Stimulated activated CD4-positive, alpha-beta T cell treated with anti-CD3 and anti-CD28 coated beads, TNF-alpha, amount 100 ng/mL, for 1 hour (primary cell): ENCODE measurements at places on chromosomes 1 and 21.

DNA sequence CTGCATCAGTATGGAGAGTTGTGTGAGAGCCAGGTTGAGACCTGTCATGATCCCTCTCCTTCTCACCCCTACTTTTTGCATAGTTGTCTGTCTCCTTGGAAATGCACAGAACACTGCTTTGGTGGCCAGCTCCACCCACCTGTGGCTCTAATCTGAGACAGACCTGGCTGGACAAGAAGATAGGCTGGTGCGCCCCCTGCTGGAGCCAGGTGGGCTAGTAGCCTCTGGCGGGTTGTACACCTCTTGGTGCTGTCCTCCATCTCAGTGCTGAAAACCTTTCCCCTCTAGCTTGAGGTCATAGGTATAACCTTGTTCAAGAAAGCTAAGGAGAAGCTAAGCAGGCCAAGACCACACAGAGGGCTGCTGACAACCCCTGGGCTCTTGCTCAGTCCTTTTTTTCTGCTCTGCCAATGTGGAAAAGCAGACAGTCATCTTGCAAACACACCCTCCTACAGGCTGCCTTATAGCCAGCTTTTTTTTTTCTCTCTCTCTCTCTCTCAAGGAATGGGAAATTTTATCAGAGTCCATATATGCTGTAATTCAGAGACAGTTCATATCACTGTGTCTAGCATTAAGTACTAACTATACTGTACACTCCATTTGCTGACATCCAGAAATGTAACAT is 58.8 kb upstream of the SPATA6 start:
- no peak for DNase-seq

GRCh38 chr1:6104631-6105030 is 58.9 kb downstream of the KCNAB2 start:
- DNase-seq = no peak

- no peak for DNase-seq
Observed at GRCh38 chr1:196105901-196106300, 502.3 kb downstream of the KCNT2 start.

DNA sequence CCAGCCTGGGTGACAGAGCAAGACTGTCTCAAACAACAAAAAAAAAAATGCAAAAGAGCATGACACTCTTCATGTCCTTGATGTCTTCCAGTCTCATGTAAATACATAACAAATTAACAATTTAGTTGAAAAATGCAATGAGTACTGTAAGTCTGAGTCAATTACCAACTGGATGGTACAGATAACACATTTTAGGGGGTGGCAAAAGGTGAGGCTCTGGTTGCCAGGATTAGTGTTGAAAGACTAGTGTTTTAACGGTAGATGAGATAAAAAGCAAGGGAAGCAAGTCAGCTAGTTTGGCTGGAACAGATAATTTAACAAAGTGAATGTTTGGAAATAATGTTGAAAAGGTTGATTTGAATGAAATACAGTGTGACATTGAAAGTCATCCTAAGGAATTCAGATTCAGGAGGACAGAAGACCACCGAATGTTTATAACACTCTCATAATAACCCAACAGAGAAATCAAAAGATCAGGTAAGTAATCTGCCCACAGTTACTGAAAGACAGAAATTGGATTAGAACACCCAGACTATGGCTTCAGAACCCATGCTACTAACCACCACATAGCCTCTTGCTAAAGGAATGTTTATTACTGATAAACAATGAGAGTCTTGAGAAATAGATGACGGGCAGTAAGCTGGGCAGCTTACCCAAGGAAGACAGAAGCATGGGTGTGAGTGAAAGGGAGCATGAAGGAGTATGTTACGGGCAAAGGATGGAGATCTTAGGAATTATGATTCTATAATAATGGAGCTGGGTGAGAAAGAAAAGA is 312.4 kb downstream of the HMCN1 start:
- DNase-seq = no peak

DNA sequence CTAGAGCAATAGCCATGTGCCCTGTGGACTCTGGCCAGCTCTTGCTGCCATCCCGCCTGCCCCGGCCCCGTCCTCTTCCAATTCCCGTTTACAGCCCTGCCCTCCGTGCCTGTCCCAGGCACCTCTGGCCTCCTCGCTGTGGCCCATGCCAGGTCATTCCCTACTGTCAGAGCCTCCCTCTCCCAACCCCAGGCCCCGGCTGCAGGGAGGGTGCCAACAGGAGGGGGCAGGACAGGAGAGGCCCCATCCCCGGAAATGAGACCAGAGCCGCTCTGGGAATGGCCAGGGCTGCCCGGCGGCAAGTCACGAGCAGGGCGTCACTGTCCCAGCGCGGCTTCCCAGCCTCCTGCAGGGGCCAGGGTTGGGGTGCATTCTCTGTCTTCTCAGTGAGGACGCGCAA is 23.5 kb upstream of the TSPEAR start:
- no peak for DNase-seq

- no peak for DNase-seq
Observed at GRCh38 chr1:236608930-236609726, 4.8 kb upstream of the HEATR1 start.

DNA sequence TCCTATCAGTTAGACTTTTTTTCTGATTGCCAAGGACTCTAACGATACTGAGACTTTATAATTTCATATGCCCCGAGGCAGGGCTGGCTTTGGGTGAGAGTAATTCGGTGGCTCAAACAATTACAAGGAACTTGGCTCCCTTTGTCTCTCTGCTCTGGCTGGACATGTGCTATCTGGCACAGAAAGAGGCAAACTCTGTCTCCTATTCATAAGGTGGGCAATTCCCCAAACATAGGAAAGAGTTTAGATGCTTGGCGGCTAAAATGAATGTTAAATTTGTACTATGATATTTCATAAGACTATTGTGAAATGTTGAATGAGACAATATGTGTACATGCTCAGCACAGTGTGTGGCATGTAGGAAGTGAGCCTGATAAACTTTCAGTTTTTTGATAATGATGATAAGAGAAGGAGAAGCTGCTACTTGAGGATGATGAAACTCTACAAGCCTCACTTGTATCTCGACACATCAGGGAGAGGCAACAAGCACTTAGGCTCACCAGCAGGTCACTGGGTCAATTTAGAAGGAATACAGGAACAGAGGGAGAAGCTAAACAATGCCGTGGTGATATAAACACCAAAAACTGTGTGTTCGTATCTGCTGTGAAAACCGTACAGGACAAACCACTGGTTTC is 12.6 kb upstream of the NTPCR start:
- DNase-seq = no peak

DNA sequence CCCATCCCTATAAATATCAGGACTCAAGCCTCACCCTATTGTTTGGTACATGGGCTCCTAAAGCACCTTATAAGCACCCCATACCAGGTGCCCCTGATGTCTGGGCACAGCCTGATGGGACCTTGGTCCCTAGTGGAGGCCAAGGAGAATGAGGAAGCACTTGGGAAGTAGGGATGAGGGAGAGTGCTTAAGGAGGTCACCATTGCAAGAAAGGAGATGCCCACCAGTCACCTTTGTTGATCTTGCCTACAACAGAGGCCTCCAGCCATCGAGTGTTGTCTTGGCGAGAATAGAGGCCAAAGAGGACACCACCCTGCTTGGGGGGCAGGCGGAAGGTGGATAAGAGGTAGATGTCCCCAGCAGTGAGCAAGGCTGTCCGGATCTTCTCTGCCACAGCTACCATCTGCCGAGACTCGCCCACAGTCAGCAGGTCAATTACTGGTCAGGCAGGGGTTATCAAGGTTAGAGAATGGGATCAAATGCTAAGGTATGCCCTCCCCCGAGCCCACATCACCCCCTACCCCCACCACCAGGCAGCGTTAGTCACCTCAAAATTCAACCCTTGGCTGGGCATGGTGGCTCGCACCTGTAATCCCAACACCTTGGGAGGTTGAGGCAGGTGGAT is 1.6 kb downstream of the THBS3 start:
- no peak for DNase-seq
